RCC 7860 (cell line): ENCODE measurements at places on chromosomes 4 and X.

- no peak for DNase-seq
These were observed 76.5 kb downstream of the ITM2A start for GRCh38 chrX:79290596-79290995.

DNA sequence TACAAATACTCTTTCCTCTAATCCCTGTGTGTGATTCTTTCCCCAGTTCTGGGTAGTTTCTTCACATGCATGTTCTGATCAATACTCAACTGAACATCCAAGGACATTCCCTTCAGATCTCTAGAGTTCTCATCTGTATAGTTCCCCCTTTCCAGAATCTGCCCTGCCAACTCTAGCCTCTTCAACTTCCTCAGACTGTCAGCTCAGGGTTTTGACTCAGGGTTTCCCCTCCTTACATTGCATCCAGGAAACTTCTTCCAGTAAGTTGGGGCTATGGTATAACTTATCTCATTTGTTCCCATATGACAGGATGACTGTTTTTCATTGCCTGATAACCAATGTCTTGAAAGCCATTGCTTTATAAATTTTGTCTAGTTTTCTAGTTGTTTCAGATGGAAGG lies 14.2 kb upstream of the ANKRD17 start:
- DNase-seq: no peak

DNA sequence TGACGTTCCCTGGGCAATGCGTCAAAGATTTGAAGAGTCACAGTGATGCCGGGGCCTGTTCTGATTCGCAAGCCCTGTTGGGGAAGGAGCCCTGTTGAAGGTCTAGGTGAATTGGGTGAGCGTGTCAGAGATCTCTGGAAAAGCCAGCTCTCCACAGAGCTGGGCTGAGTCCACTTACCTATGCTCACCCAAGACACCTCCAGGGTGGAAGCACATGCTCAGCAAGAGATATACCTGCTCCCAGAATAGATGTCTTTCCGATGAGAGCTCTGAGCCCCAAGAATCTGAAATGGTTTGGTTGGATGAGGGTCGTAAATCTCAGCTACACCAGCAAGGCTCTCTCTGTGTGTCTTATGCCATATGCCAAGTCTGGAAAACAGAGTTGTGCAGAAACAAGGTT lies 1.7 kb downstream of the GABRQ start:
- no peak for DNase-seq

DNA sequence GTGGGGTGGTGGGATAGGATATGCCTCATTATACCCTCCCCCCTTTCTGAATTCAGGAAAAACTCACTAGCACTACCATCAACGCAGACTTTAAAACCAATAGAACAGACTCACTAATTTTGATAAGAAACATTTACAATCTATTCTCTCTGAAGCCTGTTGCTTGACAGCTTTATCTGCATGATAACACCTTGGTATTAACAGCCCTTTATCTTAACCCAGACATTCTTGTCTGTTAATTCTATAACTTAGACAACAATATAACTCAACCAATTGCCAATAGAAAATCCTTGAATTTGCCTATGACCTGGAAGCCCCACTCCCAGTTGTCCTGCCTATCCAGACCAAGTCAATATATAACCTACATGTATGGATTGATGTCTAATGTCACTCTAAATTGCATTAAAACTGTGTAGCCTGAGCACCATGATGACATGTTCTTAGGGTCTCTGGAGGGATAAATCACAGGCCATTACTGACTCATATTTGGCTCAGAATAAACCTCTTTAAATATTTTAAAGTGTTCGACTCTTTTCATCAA lies 1.5 kb upstream of the UGT2A3 start:
- DNase-seq: no peak

GRCh38 chr4:139603576-139604410 lies 47.8 kb upstream of the SETD7 start:
- peak; percentile 57 for DNase-seq

DNA sequence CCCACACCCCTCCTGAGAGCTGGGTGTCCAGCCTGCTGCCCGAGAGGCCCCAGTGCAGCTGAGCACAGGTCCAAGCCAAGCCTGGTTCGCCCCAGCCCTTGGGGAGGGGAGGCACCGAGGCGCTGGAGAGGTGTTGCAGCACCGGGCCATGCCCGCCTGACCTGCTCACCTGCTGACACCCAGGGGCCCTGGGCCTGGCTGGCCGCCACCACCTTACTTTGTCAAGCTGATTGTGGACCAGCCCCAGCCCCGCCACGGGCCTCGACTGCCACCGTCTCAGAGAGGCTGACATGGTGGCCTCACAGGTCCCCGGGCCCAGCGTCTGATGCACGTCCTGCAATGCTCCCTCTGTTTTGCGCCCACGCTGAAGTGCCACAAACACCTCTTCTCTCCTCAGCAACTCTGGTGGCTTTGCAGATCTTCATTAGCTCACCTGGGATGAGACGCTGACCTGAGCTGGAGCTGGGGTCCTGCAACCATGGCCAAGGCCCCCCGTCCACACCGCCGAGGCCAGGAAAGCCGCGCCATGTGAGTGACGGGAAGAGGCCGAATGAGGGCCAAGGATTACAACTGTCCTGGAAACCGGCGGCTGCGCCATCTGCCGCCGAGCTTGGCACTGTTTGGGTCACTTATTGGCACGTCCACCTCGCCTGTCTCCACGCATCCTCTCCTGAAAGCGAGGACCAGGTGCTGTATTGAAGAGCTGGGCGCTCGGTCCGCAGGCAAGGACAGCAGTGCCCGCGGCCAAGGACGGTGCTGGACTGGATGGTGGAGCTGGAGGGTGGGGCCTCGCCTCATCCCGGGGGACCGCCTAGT lies 7.6 kb downstream of the CPLX1 start:
- DNase-seq: no peak

DNA sequence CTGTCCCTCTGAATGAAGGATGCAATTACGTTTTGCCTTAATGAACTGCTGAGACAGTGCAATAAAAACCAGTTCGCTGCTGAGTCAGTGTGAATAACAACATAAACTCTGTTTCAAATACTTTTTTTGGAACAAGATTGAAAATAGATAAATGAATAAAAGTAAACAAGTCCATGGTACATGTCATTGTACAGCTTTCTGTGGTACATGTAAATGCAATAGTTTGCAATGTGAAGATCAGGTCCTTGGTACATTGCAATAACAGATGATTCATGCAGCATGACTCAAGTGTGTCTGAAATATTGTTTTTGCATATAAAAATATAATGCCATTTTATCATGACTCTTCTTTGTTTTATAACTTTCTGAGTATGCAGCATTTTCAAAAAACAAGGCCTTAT lies 193.4 kb upstream of the PACRGL start:
- DNase-seq: no peak

- no peak for DNase-seq
These were observed 23.6 kb downstream of the MGST2 start for GRCh38 chr4:139689093-139689722.

GRCh38 chr4:12689457-12689856 lies 794.7 kb downstream of the RAB28 start:
- DNase-seq: no peak

DNA sequence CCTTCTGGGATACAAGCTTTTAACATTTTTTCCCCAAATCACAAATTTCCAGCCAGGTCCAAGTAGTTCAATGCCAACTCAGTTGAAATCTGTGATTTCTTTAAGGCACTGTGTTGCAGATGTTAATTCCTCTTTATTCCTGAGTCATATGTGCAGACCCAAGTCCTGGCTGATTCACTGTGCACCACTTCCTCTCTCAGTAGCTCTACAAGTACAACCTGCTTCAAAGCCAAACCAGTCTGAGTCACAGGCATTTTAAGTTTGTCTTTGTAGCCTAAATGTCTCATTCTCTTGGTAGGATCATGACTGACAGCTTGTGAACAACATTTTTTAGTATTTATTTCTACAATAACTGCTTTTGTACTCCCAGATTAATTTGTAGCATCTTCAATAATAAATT lies 165.6 kb upstream of the S100G start:
- peak; percentile 80 for DNase-seq

DNA sequence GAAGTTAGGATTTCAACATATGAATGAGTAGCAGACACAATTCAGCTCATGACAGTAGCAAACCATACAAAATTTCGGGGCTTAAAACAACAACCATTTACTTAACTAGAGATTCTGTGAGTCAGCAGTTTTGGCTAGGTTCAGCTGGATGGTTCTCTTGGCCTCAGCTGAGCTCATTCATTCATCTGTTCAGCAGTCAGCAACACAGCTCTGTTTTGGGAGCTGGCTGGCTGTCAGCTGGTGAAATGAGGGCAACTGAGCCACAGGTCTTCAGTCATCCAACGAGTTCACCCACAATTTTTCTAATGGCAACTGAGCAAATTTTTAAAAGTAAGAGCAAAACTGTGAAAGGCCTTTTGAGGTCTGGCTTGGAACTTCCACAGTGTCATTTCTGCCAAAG lies 2005.1 kb upstream of the AGA start:
- no peak for DNase-seq

GRCh38 chr4:113773756-113774155 lies 12.2 kb upstream of the CAMK2D start:
- no peak for DNase-seq

DNA sequence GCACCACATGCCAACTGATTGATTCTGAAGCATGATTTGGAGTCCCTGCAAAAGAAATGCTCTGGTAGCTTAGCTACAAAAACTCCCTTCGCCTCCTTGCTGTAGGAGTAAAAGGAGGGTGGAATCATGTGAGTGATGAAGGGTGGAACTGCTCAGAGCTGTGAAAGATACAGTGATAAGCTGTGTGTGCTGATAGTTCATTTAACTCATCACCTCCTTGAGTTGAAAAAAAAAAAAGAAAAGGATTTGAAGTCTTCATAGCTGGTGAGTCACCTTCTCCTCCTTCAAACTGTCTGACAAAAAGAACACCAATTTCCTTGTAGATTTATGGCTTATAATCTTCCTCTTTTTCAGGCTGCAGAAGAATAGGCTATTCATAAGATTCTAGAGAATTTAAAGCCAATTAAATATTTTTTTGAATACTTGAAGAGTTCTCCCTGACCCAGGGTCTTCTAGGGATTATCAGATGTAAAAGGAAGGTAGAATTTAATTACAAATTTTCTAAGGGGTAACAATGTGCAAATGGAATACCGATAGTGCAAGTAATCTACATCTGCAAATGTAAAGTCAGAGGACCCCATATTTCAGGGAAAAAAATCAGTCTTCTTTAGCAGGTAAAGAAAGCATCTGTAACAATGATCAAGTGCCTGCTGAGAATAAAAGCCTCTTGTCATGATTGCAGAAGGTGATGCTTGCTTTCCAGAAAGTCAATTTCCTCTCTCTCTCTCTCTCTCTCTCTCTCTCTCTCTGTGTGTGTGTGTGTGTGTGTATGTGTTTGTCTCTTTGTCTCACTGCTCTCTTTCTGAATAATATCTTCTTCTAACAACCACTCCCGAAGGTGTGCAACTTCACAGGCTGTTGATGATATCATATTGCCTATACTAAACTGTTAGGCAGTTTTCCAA lies 208.8 kb upstream of the VEGFC start:
- DNase-seq: peak; percentile 19

DNA sequence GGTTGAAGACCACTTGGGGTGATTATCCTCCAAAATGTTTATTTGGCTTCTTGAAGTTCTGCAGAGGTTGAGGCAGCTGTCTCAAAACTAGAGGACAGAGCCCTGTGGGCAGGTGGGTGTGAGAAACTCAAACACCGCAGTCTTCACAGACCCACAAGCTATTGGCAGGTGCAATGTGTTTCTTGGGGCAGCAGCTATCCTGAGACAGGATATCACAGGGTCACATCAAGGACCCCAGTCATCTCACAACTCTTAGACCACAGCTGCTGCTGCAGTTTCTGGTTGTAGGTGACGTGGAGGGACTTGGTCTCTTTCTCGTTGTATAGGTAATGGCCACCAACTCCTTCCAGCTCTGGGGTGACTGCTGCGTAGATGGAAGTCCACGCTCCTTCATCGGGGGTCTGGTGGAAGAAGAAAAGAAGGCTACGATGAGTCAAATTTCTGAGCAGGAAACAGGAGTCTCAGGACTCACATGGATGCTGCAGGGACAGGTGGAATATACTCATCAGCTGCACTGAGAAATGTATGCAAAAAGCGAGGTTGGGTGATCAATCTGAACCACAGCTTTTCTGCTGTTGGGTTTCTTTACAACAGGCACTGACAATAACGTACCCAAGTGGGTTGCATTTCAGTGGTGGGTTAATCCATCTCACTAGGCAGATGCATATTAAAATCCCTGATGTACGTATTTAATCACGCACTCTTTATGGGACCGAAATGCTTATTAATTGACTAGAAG lies 279.8 kb downstream of the DHRSX start:
- DNase-seq: no peak

DNA sequence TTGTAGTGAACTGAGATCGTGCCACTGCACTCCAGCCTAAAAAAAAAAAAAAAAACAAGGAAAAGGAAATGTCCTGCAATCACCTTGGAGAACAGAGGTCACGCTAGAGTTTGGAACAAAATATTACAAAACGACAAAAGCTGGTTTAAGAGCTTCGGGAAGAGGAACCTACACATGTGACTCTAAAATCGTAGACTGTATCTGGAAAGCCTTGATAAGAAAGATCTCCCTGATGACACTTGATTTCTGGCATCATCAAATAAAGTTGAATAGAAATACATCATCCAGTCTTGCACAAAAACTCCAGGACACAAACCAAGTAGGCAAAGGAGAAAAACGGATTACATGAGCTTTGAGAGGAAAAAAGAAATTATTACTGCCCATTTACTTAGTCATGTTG lies 31.1 kb upstream of the DOCK11 start:
- DNase-seq: no peak

- no peak for DNase-seq
These were observed 160.2 kb upstream of the CPEB2 start for GRCh38 chr4:14841801-14842768.

- no peak for DNase-seq
These were observed 63.0 kb upstream of the ENPP6 start for GRCh38 chr4:184280591-184281071.

DNA sequence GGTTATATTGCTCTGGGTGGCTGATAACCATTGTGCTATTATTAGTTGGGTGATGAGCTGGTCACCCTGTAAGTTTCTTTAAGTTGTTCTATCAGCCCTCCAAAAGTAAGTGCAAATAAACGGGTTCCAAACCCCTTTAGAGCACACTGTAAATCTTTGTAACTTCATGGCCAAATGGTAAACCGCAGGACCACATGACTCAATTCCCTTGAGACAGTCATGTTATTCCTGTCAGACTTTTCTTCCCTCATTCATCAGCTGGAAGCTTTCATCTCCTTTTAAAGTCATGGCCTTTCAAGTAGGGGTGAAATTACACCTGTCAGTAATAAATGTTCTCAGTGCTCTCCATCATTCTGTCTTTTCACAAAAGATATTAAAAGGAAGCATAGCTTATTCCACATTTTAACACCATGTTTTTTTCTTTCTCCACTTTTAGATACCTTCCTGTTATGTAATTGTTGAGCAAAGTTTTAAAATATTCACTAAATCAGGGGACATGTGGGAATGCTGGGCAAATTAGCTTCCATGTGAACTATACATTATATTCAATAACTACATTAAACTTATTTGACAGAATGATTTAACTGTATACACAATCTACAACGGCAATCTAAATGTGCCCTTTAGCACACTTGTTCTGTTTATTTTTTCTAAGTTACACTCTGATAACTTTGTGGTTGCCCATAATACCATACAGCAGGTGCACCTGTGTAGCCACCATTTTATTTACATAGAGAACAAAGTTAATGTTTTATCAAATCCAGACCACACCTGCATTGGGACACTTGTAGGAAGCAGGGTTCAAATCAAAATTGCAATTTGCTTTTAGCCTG lies 275.5 kb downstream of the CFAP299 start:
- DNase-seq: no peak

- DNase-seq: no peak
These were observed 26.5 kb downstream of the GUCY1A1 start for GRCh38 chr4:155693015-155693663.
